Stimulated activated CD4-positive, alpha-beta T cell treated with anti-CD3 and anti-CD28 coated beads, Interleukin-1b, Interleukin-23, amount 100 ng/mL, for 1 hour (primary cell): ENCODE measurements at places on chromosomes 4 and X.

DNA sequence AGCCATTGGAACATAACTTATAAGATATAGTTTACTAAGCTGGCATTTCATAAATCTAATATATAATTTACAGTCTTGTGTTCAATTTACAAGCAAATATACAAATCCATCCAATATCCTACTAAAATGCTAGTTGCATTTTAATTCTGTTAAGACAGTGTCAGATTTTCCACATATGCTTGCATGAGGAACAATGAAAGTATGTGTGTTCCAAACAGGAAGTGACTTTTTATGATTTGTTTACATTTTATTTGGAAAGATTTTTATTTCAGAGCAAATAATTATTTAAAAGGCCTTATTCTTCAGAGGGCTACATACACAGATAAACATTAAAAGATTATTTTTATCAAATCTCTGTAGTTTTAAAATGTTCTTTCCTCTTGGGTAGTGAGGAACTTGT is 130.1 kb downstream of the KLHL34 start:
- no peak for DNase-seq

- DNase-seq: no peak
Observed at GRCh38 chrX:39310891-39311290, 509.6 kb downstream of the MID1IP1 start.

- no peak for DNase-seq
Observed at GRCh38 chr4:153571006-153571545, 104.9 kb downstream of the TMEM131L start.

GRCh38 chr4:185128272-185129119 is 14.6 kb upstream of the SLC25A4 start:
- no peak for DNase-seq

GRCh38 chrX:13565511-13565910 is 3.9 kb upstream of the EGFL6 start:
- no peak for DNase-seq

- DNase-seq: no peak
Observed at GRCh38 chr4:27003642-27004113, 143.0 kb downstream of the STIM2 start.

- DNase-seq: no peak
Observed at GRCh38 chrX:36986231-36986630, 21.9 kb upstream of the FAM47C start.

DNA sequence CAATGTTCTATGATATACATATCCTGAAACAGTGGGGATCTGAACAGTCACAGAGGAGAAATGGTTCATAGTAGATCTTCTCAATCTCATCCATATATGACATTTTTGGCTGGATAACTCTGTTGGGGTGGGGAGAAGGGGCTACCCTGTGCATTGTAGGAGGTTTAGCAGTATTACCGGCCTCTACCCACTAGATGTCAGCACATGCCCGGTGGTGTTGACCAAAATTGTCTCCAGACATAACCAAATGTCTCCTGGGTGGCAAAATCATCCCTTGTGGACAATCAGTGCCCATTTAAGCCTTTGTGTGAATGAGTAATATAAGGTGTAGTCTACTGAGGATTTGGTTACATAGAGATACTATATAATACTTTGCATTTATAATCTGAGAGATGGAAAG is 89.9 kb downstream of the PLS3 start:
- DNase-seq: no peak

DNA sequence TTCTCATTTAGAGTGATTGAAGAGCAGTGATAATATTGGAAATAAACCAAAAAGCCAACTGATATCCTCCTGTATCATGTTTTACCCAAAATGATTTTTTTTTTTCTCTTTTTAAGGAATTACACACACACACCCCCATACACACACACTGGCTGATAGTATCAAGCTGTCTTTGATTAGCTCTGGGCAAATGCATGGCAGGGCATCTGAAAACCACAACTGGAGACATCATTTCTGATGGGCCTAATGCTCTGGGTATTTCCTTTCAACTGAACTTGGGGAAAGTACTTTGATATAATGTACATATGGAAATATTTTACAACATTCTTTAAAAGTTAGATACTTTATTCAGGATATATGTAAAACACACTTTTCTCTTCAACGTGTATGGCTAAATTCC is 14.2 kb upstream of the OSTC start:
- no peak for DNase-seq

DNA sequence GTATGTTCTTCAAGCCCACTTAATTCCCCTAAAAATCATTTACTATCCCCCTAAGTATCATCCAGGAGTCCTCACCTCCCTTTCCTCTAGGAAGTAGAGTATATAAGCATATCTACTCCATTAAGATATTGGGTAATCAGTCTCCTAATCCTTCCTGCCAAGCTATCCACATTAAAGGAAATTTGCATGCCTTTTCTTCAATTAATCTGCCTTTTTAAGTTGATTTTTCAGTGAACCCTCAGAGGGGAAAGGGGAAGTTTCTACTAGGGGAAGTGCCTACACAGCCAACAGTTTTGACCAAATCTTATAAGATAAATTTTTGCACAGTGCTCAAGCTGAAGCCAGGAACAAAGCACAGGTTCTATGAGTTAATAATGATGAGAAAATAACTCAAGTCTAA is 222.8 kb downstream of the NLGN4X start:
- no peak for DNase-seq

DNA sequence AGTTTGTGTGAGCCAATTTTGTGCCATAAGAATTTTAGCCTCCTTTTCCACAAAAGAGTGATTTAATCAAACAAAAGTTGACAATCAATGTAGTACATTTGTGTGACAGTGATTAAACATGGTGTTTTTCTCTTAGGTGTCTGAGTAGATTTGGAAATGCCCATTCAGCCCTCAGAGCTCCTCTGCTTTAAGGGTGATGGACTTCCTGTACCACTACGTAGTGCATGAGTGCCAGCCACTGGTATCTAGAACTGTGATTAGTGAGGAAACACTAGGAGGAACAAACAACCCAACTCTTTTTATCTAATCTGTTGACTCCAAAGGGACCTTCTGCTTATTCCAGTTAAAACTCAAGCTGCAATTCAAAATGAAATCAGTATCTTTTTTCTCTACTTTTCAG is 151.7 kb downstream of the SNCA start:
- no peak for DNase-seq

DNA sequence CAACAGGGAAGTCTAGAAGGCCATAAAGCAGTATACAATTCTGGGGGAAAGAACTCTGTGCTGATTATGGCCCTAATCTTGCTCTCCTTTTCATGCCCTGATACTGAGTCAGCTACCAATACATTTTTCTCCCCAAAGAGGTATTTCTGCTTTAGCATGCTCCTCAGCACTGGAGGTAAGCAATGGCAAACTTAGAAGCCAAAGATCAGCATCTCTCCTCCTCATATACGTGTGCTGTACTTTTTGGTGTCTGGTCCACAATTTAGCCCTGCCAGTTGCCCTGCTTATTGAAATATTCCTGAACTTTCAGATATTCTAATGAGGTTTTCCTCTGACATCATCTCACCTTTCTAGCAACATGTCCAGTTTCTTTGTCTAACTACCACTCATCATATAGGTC is 226.2 kb downstream of the FSTL5 start:
- no peak for DNase-seq

- no peak for DNase-seq
Observed at GRCh38 chr4:79455216-79455615, 47.2 kb upstream of the GK2 start.
